ENCODE measurements at places on chromosomes 13 and 19.

GRCh38 chr19:48518207-48518606 is 6.6 kb upstream of the LMTK3 start:
- DNase-seq: no peak

DNA sequence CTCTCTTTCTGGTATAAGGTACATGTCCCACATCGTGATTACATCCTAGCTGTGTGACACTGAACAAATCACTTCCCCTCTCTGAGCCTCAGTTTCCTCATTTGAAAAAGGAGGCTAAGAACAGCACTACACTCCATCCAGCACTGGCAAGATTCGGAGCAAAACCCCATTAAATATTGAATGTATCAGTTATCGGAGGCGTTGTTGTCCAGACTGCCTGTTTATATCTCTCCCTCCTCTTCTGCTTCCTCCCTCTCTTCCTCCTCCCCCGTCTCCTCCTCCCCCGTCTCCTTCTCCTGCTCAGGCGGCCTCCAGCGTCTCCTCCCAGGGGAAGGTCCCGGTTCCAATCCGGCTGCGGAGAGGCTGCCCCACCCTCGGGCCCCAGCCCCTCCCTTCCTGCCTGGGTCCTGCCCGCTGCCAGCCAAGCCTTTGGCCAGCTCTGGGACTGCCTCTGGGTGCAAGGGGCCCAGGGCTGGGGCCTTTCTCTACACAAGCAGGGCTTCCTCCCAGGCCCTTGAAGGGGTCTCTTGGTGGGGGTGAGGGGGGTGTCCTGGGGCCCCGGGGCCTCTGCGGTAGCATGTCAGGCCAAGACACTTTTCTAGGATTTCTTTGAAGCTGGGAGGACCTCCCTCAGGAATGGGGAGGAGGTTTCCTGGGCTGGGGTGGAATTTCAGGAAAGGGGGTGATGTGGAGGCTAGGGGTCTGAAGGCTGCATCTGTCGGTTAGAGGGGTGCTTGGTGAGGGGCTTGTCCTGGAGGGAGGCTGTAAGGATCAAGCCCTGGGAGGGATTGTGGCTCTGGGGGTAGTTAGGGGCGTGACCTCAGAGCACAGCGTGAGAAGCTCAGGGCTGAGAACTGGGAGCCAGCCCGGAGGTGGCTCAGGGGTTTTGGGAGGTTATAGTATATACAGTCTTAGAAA is 1.9 kb downstream of the RRAS start:
- DNase-seq: no peak

DNA sequence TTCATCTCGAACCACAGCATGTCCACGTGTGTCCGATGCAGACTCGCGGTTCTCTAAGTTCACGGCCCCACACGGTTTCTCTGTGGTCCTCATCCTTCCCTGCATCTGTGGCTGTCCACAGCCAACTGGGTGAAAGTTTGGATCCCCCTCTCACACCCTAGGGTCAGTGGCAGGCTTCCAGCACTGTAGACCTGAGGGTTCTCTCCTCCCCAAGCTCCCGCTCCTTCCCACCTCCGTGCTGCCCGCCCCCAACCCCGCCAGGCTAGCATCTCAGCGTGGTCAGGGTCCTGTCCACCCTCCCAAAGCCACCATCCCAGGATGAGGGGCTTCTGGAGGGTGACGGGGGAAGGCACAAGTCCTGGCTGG is 3.0 kb downstream of the ANGPTL4 start:
- no peak for DNase-seq

- no peak for DNase-seq
Observed at GRCh38 chr13:98938801-98939200, 39.1 kb downstream of the DOCK9 start.

- DNase-seq: no peak
Observed at GRCh38 chr19:58476498-58477015, 405 bp downstream of the ZNF446 start.

GRCh38 chr19:4700693-4700970 is 23.0 kb downstream of the DPP9 start:
- no peak for DNase-seq

DNA sequence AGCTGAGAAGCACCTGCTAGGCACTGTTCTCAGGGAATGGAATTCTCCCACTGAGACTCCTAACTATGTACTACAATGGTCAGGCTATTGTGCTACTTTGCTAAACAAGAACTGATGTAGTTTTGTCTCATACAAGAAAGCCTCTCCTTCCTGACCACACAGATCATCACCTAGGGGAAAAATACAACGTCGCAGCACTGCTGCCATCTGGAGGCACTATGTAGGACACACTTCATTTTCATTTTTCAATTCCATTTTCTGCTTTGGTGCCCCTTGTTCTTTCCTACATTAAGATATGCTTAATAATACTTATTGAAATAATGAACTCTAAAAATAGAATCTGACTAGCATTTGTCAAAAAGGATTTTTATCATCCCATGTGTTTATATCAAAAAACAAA is 21.1 kb downstream of the PROSER1 start:
- no peak for DNase-seq
